Fibroblast of the aortic adventitia (primary cell): ENCODE measurements at places on chromosomes 4 and X.
A peak's percentile ranks its signal among the peaks of the same experiment; 100 is the strongest.

DNA sequence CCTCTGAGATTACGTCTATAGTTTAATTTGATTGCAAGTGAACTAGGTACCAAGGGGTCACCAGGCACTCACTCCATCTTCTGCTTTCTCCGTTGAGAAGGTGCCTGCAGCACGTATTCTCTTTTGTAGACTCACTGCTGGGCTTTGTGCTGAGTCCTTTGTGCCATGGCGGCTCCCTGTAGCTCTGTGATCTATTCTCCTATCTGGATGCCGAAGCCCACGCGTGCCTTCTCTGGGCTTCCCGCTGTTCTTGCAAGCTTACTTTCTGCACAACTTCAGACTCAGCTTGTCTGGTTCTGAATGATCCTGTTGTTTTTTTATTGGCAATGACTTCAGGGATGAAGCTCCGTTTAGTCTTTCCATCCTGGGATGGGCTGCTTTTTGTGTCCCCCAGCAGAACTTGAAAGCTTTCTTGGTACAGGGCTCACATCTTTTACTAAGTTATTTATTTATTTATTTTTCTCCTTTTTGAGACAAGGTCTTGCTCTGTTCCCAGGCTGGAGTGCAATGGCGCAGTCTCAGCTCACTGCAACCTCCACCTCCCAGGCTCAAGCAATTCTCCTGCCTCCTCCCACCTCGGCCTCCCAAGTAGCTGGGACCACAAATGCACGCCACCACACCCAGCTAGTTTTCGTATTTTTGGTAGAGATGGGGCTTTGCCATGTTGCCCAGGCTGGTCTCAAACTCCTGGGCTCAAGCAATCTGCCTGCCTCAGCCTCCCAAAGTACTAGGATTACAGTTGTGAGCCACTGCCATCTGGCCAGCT is 100.9 kb upstream of the NKX1-1 start:
- no peak for DNase-seq

DNA sequence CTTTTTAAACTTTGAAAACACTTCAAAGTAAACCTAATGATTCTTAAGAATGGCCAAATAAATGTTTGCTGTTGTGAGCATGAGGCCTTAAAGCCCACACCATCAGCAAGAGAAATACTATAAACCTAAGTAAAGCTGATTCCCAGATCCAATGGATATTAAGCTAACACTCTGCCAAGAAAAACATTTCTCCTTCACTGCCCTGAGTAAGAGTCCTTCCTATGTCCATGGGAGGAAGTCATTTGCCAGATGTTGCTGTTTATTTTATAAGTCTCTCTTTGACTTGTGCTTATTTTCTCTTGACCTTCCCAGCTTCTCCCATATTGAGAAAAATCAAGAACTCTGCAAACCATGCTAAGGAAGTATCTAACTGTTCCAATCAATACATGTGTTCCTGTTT is 154.3 kb upstream of the EDNRA start:
- DNase-seq, result peak; percentile 54

DNA sequence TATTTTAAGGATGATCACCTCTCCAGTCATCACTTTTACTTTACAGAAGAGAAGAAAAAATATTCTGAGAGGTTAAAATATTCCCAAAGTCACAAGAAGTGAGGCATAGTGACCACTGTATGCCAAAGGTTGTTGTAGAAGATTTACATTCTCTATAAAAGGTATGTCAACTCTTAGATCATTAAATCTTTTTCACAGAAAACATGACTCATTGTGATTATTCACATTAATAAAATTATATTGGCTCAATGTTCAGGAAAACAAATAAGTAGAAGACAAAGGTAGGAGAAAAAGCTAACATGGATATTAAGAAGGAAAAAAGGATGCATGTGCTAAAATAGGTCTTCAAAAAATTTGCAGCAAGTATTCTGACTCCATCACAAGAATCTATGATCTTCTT is 82.0 kb downstream of the ADAMTS3 start:
- DNase-seq, result no peak

- DNase-seq, result peak; percentile 57
Measured at GRCh38 chrX:34886011-34886410, 56.6 kb upstream of the FAM47B start.

GRCh38 chr4:175459571-175459970 is 352.5 kb downstream of the GPM6A start:
- DNase-seq, result peak; percentile 22

DNA sequence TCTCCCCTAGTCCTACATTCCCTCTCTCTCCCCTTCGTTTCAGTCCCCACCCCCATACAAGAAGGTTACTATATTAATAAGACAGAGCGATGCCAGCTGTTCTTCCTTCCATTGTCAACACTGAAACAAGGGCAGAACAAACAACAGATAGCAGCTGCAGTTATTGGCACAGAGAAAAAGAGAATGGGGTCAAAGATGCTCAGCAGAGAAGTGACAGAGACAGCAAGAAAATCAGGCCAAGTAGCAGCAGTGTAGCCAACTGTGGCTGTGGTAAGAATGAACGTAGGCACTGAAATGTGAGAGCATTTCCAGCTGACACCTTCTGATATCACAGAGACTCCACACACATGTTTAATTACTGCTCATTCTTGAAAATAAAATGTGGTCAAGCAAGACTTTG is 641.8 kb downstream of the FSTL5 start:
- no peak for DNase-seq

GRCh38 chr4:70760662-70761061 is 38.9 kb downstream of the RUFY3 start:
- DNase-seq, result no peak

DNA sequence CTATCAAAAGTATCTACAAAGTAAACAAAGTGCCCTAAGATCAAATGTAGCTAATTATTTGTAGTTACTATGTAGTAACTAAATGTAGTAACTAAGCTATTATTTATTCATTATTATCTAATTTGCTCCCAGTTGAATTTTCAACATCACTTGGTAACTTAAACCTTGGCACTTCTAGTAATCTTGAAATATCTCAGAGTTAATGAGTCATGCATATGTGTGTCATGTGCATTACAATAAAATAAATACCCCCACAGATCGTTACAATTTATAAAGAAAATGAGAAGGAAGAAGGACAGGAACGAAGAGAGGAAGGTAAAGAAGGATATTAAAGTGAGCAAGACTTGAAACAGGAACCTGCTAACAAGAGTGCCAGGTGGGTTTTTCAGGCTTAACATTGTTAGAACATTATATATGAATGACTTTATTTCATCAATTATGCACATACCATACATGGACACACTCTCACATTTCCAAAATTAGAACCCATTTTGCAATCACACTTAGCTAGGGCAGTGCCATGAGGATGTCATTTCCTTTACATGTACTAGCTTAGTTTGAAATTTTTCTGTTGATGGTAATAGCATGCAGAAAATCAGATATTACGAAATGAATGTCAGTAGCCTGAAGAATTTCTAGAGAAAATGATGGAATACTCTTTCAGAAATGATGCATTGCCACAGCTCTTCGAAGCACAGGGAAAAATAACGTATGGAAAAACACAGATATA is 1670.4 kb upstream of the AGA start:
- DNase-seq, result no peak

GRCh38 chr4:26891054-26891453 is 30.4 kb downstream of the STIM2 start:
- no peak for DNase-seq

DNA sequence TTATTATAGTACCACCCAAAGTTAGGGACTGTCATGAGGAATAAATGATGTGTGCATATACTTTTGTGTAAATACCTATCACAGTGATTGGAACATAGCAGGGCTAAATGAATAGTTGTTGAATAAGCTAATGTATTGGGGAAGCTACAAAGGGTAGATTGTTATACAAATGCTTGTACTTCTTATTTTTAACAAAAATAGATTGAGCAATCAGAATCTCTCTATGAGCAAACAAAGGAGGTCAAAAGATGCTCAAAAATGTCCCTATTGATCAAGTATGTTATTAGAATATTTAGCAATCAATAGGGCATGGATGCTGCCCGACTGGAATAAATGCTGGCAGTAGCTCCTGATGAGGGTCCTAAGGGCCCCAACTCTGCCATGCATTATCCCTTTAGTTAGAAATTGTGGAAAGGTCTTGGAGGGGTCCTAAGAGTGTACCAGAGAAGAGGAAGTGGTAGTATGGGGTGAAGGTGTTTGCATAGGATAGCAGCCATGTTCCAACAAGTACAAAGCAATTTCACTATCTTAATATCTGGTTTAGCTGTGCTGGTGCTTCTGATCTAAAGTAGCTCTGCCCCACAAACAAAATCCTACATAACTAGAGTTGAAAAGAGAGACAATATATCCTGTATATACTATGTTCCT is 33.1 kb upstream of the TAPT1 start:
- no peak for DNase-seq

- no peak for DNase-seq
Measured at GRCh38 chr4:146190456-146190855, 14.9 kb downstream of the LSM6 start.

GRCh38 chr4:7031558-7032449 is 11.4 kb upstream of the TADA2B start:
- DNase-seq, result no peak

GRCh38 chr4:41215155-41215554 is 813 bp upstream of the APBB2 start:
- DNase-seq, result no peak

- peak; percentile 9 for DNase-seq
Measured at GRCh38 chrX:129791961-129792570, 12.3 kb downstream of the SASH3 start.

GRCh38 chr4:108054025-108054638 is 64.4 kb downstream of the HADH start:
- no peak for DNase-seq

DNA sequence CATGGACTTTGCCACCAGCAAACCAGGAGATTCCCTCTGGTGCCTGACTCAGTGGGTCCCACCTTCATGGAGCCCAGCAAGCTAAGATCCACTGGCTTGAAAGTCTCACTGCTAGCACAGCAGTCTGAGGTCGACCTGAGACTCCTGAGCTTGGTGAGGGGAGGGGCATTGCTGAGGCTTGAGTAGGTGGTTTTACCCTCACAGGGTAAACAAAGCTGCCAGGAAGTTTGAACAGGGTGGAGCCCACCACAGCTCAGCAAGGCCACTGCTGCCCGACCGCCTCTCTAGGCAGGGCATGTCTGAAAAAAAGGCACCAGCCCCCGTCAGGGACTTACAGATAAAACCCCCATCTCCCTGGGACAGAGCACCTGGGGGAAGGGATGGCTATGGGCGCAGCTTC is 28.1 kb downstream of the FAM9A start:
- no peak for DNase-seq

DNA sequence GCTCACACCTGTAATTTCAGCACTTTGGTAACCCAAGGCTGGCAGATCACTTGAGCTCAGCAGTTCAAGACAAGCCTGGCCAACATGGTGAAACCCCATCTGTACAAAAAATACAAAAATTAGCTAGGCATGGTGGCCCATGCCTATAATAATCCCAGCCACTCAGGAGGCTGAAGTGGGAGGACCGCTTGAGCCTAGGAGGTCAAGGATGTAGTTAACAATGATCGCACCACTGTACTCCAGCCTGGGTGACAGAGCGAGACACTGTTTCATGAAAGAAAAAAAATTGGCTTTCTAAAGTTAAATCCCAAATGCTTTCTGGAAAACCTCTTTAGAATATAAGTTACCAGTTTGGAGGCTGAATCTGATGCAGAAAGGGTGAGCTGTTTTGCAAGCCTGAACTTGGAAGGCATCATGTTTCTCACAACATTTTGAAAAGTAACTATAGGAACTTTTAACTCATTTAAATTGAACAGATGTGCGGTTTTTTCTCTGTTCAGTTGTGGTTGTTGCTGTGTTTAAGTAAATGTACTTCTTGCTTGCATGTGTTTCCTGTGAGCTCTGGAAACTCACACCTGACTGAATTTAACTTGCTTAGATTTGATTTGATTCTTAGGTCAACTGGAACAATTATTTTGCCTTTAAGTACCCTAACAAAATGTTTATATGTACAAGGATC is 39.8 kb upstream of the TMEM131L start:
- DNase-seq, result no peak

- no peak for DNase-seq
Measured at GRCh38 chrX:133434197-133434820, 19.0 kb upstream of the GPC4 start.

GRCh38 chr4:31204874-31205273 is 484.7 kb downstream of the PCDH7 start:
- DNase-seq, result peak; percentile 39

- peak; percentile 98 for DNase-seq
Measured at GRCh38 chrX:318068-318738, 393 bp downstream of the GTPBP6 start.

GRCh38 chr4:155288999-155289398 is 80.6 kb downstream of the NPY2R start:
- DNase-seq, result no peak

- no peak for DNase-seq
Measured at GRCh38 chr4:150047546-150047945, 30.7 kb upstream of the DCLK2 start.

DNA sequence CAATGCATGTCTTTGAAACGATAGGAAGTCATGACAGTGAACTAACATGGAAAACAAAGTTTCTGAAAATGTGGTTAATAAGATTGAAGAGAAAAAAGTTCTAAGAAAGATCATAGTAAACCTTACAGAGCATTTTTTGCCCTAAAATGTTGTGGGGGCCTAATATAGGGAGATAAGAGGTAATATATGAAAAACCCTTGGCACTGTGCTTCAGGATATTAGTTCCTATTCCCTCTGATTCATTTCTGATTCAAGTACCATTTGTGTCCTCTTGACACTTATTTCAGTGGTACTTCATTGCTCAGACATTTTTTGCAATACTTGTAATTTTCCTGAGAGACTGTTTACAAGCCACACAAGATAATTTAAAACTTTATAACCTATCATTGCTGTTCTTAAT is 35.1 kb downstream of the PAQR3 start:
- DNase-seq, result no peak

DNA sequence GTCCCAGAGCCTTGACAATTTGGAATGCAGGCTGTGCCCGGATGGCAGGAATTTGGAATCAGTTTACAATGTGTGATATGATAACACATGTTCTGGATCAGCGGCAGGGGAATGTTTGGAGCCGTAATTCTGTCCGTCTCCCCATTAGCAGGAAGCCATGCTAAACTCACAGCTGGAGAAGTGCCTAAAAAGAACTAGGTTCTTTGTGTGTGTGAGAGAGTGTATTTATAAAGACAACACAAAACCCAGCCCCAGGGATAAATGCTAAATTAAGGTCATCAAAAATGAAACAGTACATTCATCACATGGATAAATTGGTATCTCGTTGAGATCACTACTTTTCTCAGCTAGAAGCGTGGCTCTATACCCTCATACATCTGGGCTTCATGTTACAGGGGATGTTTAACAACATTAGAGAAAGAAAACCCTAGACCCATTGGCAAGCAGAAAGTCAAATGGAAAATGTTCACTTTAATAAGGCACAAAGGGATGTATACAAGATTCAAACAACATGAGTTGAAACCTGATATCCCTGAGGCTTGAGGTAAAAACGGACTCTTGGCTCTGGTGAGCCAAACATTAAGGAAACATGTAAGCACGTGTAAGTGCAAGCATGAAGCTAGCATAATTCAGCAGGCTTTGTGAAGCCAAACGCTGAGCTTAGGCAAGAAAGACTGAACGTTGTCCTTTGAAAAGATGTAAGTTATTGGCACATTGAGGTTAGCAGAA is 18.0 kb upstream of the TMEM131L start:
- DNase-seq, result peak; percentile 34

GRCh38 chr4:151692821-151693673 is 67.8 kb downstream of the GATB start:
- no peak for DNase-seq
